ENCODE measurements at places on chromosomes 1 and 21. TPM values are rescaled to one million over a fixed set of nuclear protein-coding genes. Genes with fewer than 3 reads are reported as not detected.

CLDN17 gene
- not detected for total RNA-seq

GRCh38 chr1:100530880-100531487, 7.0 kb upstream of the GPR88 start:
- DNase-seq = peak; percentile 41

DNA sequence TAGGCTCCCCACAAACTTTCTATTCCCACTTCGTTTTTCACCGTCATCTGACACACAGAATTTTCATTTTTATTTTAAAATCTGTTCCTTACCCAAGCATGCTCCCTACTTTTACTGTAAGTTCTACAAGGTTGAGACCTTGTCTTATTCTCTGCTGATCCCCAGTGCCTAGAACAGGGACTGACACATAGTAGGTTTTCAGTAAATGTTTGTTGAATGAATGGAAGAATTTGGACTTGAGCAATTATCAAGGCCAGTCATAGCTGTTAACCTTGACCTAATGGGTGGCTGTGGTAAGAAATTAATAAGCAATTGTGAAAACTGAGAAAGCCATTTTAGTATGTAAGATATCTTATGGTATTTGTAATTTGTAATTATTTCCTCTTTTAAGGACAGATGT, 71.1 kb downstream of the LAMC1 start:
- no peak for DNase-seq

- no peak for DNase-seq
These were observed 33.7 kb downstream of the DHX9 start for GRCh38 chr1:182872881-182873280.

DNA sequence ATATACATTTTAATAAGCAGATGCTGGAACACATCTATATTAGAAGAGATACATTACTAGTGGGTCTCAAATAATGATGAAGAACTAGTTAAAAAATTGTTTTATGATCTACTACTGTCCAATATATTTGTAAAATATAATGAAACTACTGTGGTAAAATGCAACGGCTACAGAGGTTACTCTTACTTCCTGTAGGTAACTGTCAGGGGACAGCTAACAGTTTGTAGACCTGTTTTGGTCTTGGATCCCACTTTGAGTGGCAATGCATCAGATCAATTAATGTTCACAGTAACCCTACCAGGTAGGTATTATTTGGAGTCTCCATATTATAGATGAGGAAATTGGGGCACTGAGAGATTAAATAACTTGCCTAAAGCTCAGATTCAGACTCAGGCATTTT, 26.7 kb upstream of the MYSM1 start:
- DNase-seq = no peak

GRCh38 chr1:57889676-57890320, 465.9 kb upstream of the DAB1 start:
- no peak for DNase-seq

DNA sequence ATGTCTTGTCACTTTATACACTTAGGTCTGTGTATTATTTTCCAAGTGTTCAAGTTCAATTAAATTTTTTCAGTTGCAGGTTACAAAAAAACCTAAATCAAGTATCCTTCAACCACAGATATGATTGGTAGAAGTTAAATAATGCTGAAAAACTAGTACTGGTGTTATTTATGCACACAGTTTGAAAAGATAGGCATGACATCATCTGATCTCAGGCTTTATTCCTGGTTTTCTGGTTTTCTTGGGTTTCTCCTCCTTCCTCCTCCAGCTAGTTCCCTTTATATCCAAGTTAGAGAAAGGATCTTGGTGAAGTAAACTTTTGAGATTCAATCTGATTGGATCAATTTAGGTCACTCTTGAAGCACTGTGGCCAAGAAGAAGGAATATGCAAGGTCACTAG, 1201.1 kb upstream of the B3GALT2 start:
- DNase-seq = no peak

GRCh38 chr21:20452935-20453334, 545.3 kb upstream of the NCAM2 start:
- no peak for DNase-seq

GRCh38 chr1:83318366-83318765, 680.6 kb downstream of the TTLL7 start:
- DNase-seq = no peak

Measured in Right ventricle myocardium superior (tissue), 1 donor.